Activated effector memory CD4-positive, alpha-beta T cell treated with Interleukin-2 at 50 U/mL for 16 hours (primary cell): ENCODE measurements at places on chromosomes 6 and 20.

DNA sequence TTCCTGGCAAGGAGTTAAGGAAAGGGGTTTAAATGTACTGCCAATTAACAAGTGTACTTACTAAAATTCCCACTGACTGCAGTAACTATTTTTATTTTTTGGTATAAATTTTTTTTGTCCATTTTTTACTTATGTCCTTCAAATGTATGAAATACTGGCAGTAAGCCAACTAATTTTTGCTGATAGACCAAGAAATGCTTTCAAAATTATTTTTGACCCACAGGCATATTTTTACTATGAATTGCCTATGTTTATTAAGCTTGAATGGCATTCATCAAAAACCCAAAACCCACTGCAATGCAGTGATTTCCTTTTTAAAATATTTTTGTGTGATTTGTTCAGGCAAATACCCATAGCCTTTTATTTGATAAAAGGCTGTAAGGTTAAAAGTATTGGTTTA is 560.1 kb downstream of the UTRN start:
- DNase-seq: no peak

GRCh38 chr20:6679086-6679485 is 88.4 kb upstream of the BMP2 start:
- no peak for DNase-seq

GRCh38 chr6:33632558-33633039 is 11.5 kb downstream of the ITPR3 start:
- DNase-seq: peak; percentile 14

DNA sequence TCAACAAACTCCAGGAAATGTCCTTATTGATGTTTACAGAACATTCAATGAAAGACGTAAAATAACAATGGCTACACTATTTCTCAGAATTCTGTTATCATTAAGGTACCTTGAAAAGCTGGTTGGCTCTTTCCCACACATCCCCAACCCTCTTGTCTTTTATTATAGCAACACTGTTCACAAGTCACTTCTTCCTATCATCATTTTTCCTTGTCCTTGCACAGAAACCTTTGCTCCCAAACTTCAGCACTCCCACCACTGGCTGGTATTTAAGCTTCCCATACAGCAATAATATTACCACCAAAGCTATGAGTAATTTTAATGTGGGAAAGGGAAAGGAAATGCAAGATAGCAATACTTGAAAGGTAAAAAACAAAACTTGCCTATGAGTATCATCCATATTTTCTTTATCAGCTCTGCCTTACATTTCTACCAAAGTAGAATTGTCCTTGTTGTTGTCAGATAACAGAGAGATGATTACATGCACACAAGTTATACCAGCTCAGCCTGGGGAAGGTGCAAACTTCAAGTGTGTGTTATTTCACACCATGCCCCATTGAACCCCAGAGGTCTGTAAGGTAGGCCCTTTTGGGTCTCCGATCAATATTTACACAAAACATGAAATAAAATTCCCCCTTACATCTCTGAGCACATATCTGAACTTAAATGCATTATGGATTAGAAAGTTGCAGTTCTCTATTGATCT is 32.2 kb downstream of the ARHGAP18 start:
- DNase-seq: no peak

DNA sequence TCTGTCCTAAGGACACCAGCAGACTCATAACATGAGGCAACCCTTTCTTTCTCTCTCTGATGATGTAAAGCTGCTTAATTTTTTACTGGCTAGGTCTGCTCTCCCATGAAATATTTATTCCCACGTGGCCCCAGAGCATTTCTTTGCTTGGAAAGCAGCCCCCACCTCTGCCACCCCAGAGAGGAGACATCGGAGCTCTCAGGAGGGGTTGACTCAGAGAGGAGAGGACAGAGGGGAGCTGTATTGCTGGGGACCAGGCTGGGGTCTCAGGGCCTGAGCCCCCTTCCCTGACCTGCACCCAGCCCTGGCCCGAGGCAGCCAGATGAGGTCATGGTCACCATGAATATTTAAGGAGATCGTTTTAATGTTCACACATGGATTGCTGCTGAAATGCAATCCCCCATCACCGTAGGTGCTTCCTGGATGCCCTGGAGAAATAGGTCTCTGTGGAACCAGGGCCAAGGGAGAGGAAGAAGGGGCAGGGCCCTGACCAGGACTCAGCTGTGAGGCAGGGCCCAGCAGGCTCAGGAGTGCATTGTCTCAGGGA is 117.5 kb downstream of the DLL1 start:
- DNase-seq: no peak

DNA sequence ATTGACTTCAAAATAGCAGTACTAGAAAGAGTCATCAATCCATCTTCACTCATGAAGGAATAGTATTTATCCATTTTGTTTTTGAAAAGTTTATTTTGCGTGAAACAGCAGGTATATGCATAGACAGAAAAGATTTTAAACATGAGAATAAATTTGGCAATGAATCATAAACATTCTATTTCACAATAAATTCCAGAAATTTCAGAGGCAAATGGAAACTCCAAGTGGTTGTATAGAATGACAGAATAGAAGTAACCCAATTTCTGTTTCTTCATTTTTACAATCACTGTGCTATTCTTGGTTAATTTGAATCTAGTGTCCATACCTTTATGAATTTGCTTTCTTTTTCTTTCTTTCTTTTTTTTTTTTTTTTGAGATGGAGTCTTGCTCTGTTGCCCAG is 173.0 kb upstream of the ECI2 start:
- no peak for DNase-seq

DNA sequence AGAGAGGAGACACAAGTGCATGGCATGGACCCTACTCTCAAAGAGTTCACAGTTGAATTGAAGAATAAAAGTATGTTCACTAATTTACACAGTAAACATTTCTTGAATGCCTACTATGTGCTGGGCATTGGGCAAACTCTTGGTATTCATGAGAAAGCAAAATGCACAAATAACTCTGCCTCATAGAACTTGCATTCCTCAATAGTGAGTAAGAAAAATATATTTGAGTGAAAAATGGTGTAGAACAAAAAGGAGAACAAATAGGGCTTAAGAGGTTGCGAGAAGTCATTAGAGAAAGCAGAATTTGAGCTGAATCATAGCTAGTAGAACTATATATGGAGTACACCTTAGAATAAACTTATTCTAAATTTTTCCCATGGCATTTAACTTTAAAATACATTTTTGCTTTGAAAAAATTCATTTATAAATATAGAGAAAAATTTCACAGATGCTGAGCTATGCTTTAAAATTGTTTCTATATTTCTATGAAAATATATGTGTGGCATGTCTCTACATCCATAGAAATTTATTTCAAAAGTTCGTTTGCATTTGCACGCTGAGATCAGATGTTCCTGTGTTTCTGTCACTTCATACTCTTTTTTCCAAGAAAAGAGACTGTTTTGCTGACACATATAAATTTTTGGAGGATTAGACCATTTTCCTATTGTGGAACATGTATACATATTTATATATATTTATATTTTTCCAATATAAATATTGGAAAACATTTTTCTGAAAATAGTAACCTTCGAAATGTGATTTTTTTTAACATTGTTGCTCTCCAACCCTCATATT is 236.1 kb downstream of the KCNQ5 start:
- no peak for DNase-seq

DNA sequence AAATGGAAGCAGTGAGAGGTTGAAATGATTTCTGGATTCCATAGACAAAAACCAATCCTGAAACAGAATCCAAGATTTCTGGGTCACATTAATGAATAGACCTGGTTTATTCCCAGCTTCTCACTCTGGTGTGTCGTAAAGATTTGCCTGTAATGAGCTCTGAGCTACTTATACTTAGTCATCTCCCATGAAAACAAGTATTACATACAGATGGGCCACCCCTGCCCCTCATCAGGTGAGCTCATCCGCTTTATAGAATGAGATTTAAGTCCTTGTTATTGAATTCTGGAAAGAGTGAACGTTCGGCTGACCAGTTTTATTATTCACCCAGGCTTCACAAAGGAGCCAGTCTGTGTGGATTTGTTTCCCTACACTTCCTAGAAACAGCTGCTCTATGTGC is 47.1 kb upstream of the TMEM181 start:
- no peak for DNase-seq

DNA sequence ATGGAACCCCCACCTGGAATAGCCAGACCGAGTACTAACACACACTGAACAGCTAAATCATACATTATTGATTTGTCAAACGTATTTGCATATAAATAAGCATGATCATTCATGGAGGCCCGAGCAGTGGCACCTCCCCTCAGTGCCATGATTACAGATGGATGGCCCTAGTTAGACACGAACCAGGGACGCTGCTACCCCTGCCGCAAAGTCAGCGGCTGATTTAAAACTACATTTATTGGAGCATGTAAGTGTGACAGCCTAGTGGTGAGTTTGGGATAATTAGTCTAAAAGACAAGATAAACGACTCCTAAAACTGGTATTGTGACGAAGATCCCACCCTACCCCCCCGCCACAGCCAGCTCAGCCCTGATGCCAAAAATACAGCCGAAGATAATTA is 159.1 kb upstream of the MAFB start:
- no peak for DNase-seq

DNA sequence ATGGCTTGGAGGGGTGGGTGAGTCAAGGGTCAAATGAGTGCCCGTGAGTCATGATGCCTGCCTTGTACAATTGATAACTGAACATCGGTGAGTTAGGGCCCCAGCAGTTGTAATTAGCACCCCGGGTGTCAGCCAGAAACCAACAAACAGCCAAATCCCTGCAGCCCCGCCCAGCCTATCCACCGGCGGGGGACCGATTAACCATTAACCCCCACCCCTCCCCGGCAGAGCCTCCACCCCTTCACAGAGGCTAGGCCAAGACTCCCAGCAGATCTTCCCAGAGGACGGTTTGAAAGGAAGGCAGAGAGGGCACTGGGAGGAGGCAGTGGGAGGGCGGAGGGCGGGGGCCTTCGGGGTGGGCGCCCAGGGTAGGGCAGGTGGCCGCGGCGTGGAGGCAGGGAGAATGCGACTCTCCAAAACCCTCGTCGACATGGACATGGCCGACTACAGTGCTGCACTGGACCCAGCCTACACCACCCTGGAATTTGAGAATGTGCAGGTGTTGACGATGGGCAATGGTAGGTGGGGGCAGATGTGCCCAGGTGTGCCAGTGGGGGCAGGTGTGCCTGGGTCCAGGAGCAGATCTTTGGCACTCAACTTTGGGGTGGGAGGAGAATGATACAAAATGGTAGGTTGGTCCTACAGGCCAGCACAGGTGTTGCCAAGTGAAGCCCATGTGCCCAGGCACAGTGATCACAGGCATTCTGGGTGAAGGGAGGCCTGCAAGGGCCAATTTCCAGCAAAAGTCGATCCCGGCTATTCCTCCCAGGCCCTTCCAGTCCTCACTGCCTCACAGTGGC is 45.7 kb downstream of the HNF4A start:
- no peak for DNase-seq

DNA sequence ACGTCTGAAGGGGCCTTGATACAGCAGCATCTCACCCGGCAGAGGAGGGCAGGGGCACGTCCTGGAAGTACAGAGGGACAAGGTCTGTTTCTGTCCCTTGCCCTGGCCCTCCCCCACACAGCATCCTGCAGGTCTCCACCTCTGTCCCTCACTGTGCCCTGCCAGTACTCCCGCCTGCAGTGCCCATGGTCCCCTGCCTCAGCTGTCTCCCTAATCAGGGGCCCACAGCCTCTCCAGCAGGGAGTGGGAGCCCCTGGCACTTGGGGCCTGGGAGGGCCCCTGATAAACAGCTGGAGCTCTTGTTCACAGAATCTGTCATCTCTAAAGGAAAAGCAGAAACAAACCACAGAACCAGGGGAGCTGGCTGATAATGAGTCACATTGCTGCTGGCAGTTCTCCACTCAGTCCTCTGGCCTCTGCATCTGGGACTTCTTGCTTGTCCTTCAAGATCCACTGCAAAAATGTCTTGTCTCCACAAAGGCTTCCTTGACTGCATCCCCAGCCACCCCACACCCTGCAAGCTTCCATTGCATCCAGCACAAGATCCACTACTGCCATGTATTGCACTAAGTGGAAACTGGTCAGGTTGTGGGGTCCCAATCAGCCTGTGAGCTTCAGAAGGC is 33.2 kb upstream of the TAF8 start:
- DNase-seq: no peak

GRCh38 chr20:32474967-32475811 is 109.9 kb downstream of the NOL4L start:
- DNase-seq: no peak

- no peak for DNase-seq
Measured at GRCh38 chr20:35333606-35334005, 41.4 kb upstream of the FAM83C start.

DNA sequence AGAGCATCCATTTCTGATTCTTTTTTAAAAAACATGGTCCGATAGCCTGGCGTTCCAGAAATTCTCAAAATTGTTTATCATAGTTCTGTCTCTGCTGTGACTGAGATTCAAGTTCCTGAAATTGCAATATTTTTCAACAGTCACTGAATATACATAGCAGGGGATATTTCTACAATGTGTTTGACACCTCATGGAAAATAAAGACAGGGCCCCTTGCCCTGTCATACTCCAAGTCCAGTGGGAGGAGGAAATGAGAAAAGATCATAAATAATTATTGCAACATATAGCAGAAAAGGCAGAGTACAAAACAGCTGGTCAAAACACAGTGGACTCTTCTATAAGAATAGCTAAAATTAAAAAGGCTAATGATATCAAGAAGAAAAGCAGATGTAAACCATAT is 234.8 kb upstream of the SPTLC3 start:
- DNase-seq: no peak

DNA sequence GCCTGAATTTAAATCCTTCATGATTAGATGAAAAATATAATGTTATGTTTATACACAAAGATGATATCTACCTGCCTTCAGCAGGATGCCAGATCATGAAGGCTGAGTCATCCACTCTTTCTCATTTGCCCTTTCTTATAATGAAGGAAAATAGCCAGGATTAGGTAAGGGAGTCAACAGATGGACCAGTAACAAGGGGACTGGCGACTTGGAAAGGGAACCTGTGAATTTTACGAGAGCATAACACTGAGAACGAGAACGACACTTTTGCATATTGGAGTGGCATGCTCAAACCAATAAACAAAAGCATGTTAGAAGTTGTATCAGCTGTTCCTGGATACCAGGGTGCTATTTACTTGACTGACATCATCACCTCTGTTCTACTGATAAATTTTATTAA is 154.0 kb downstream of the LAMP5 start:
- no peak for DNase-seq

DNA sequence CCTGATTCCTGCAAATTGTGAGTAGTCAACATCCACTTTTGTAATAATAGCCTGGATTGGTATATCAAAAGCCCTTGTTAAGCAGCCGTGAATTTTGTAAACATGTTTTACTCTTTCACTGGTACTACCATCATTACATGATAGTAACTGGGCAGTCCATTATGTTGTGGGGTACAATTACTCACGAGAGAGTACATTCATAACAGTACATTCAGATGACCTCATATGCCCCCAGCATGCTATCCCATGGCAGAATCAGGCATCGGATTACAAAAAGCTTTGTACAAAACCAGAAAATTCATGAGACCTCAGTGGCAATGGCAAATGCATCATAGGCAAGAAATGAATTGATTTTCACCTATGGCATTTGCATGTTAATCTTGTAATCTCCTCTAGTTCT is 166.2 kb downstream of the EPM2A start:
- no peak for DNase-seq
